Pericardium fibroblast (primary cell): ENCODE measurements at places on chromosomes 11 and 22. TPM values are rescaled to one million over a fixed set of nuclear protein-coding genes. Genes with fewer than 3 reads are reported as not detected.

The CARD16 gene
- total RNA-seq: 2.6 and 7.1 TPM in 2 replicates

The GAS2 gene
- total RNA-seq: 1.6 and 2.4 TPM in 2 replicates

The PATE2 gene
- total RNA-seq: not detected in 2 replicates

The CNTN5 gene
- total RNA-seq: 0.12 TPM in 1 of 2 replicates, not detected in the other

The ACRV1 gene
- total RNA-seq: not detected in 2 replicates
